NCI-H510A (cell line): ENCODE measurements at places on chromosomes 1 and 21.

DNA sequence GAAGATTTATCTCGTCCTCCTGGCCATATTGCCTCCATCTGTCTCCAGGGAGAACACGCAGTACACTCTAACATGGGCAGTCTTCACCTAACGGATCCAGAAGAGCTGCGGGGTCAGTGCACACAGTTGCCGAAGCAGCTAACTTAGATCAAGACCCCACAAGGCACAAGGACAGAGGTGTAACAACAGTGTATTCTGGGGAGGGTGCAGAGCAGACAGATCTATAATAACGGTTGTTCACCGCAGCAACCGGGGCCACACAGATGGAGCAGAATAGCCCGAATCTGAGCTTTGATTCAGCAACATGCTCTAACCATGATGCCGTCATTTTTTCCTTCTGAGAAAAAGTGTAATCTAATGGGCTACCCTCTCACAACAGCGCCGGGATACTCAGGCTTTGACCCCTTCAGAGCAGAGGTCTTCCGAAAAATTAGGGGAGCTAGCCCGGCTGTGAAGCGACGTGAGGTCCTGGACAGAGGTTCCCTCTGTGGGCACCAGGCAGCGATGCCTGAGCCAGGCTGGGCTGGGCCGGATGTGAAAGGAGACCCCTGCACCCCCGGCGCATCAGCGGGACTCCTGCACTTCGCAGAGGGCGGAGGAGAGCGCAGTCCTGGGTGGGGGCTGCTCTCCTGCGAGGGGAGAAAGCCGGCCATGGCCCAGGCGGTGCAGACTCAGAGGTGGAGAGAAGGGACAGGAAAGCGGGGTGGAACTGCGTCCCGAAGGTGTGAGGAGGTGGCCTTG is 57.5 kb downstream of the BCL9 start:
- no peak for DNase-seq

DNA sequence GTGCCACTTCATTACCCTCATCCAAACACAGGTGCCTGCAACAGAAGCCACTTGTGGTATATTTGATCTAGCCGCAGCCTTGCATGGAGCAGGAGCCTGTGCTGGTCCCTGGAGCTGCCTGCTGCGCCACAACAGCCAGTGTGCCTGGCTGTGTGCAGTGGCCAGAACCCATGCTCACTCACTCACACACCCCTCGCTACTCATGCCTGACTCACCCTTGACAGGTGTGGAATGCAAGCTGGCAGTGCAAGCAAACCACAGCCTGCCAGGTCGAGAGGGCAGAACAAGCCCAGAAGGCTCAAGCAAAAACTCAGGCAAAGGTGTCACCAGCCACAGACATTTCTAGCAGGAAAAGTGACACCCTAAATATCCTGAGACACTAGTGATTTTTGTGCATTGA is 1510.9 kb downstream of the KCNT2 start:
- DNase-seq, result peak; percentile 48

DNA sequence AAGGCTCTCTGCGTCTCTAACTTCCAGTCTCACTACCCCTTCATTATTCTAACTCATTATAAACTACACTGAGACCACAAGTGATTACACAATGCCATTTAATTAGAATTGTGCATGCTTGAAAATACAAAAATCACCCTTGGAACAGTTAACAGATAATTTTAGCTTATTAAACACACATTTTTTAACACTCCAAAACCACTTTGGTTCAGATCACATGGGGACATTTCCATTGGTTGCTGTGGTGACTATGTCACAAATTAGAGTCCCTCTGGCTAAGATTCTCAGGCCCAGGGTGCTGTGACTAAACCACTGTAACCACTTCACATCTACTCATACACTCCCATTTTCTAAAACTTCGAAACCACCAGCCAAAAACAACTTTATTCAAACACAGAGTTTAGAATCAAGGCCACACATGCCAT is 43.0 kb downstream of the JAK1 start:
- no peak for DNase-seq

DNA sequence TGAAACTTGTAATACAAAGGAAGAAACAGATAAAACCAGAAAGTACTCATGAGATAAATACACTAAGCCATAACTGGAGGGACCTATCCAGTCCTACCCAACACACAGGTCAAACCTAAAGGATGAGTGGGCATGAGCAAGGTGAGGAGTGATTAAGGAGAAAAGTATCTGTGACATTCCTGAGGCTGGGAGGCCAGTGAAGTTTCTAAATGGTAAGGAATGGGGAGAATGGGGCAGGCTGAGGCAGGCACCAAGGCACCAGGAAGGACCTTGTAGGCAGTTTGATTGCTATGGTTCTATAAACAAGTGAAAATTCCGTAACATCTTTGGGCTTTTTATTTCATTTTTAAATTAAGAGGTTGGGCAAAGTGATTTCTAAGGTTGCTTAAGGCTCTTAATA is 10.4 kb downstream of the DDX59 start:
- no peak for DNase-seq

- DNase-seq, result no peak
These were observed 182.3 kb downstream of the RRAGC start for GRCh38 chr1:38677311-38677710.

- peak; percentile 66 for DNase-seq
These were observed 5.1 kb upstream of the HMGCS2 start for GRCh38 chr1:119773711-119774241.

- DNase-seq, result no peak
These were observed 27.5 kb downstream of the OVGP1 start for GRCh38 chr1:111399792-111400610.

- DNase-seq, result no peak
These were observed 171.7 kb downstream of the KCNJ6 start for GRCh38 chr21:37744551-37744950.

- no peak for DNase-seq
These were observed 54.4 kb downstream of the TLCD4 start for GRCh38 chr1:95171270-95172245.

DNA sequence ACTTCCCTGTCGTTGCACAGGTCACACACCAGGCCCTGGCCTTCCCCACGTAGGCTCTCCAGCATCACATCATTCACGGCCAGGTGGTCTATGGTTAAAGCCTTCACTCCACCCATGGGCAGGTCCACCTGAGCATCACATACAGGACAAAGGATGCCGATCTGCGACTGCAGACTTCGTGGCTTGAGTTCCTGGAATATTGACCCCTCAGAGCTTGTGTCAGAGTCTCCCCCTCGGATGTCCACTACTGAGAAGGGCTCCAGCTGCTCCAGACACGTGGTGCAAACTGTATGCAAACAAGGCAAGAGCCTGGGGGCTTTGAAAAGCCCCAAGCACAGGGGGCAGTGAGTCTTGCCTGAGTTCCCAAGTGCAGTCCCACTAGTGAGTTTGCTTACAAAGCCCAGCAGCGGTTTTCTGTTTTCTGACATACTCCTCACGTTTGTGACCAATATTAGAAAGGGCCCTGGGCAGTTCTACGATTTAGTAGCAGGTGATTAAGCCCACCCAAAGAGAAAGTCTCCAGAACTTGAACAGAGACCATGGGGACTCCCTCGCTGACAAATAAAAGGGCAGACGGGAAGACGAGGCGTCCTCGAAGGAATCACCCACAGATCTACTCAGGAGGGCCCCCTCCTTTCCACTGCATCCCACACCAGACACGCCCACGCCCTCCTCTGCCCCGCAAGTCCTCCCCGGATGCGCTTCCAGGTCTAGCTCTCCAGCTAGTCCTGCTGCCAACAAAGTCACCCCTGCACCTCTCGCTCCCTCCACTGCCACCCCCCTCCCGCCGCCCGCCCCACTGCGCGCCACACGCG is 568 bp downstream of the TRIM45 start:
- peak; percentile 40 for DNase-seq

GRCh38 chr1:8402109-8402710 is 84.3 kb downstream of the SLC45A1 start:
- no peak for DNase-seq

GRCh38 chr1:175862408-175862807 is 119.0 kb upstream of the TNR start:
- DNase-seq, result no peak

DNA sequence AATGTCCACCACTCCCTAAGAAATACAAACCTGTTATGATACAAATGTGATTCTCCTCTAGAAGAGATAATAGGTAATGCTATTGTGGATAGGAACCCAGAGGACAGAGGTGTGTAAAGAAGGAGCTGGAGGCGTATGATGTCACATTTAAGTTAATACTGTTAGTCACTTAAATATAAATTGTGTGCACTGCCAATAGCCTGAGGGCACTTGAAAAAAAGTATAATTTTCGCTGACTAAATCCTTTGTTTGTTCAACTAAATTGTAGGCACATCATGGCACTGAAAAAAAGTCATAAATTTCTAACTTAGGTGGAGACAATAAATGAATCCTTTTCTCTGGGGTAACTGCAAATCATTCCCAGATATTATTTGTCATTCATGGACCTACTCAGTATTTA is 4.4 kb downstream of the RCSD1 start:
- DNase-seq, result no peak

DNA sequence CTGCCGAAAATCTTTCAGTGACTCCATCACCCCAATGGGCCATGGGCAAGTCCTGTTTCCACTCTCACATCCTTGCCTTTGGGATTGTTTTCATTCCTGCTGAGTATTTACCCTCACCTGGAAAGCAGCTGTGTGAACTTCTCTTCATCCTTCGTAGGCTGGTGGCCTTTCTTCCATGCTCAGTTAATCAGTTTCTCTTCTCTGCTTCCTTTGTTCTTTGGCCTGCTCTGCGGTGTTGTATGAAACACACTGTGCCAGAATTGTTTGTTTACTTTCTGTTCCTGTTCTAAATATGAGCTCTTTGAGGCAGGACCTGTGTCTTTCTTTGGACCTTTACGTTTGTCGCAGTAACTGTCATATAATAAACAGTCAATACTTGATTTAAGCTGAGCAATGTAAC is 48.6 kb downstream of the ITSN1 start:
- DNase-seq, result no peak

DNA sequence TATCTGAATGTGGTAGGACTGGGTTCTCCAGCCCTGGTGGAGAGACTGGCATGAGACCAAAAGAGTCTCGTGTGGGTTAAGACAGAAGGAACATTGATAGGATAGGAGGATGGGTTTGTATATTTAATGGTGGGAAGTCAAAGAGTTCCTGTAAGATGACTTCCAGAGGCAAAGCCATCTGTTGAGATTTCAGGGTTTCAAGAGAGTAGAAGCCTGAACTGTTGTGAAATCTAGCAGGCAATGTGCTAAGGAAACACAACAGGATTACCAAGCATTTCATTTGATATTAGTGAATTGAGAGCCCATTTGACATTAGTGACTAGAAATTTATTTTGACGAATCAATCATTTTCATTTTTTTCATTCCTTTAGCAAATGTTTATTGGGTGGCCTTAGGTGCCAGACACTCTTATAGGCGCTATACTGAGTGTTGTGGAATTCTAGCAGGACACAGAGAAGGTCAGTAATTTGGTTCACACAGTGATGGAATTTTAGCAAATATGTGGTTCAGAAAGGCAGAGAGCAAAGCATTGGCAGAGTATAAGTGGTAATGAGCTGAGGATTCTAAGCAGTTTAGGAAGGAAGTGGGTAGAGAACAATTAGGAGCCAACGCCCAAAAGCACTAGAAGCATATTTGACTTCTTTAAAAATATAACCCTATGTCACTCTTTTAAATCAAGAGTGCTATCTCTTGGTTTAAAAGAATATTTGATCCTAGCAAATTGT is 149.3 kb downstream of the AK5 start:
- no peak for DNase-seq

GRCh38 chr1:110583505-110583904 is 22.7 kb downstream of the KCNA2 start:
- no peak for DNase-seq

GRCh38 chr1:221987860-221988520 is 246.1 kb upstream of the DUSP10 start:
- DNase-seq, result no peak

- no peak for DNase-seq
These were observed 9.2 kb downstream of the PRKCZ start for GRCh38 chr1:2059290-2059953.

- no peak for DNase-seq
These were observed 253.8 kb downstream of the KAZN start for GRCh38 chr1:14852291-14852690.

- DNase-seq, result peak; percentile 89
These were observed 28.1 kb downstream of the RABIF start for GRCh38 chr1:202860744-202861419.

DNA sequence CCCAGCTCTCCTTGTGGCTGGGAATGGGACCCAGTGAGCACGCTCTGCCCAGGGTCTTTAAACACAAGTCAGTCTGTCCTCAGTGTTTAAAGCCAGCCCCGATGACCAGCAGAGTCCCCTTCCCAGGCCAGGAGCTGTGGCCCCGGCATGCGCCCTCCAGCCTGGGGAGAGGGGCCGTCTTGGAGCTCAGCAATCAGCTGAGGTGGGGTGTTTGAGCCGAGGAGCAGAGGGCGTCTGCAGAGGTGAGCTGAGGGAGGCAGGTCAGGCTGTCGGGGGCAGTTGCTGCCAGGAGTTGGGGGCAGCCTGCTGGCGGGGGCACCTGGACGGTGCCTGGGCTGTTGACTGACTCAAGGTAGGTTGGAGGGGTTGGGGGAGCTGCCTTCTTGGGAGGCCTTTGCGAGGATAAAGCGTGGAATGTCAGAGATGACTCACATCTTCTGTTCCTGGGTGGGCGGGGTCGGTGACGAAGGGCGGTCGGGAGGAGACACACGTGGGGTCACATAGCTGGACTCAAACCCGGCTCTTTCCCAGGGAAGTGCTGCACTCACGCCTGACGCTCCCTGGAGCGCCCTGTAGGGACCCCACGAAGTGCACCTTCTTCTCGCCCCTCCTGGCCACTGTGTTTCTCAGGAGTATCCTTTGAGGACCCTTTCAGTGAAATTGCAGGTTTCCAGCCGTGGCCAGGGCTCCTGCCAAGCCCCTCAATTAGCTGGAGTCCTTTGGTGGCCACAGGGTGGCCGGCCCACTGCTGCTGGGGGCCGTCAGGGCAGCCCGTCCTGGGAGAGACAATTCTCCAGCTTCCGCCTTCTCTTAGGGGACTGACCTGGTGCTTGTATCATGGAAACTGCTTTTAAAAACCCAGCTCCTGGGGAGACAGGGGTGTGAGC is 86.2 kb downstream of the SIK1 start:
- no peak for DNase-seq

GRCh38 chr1:54816951-54817350 is 15.8 kb upstream of the TTC22 start:
- no peak for DNase-seq

- DNase-seq, result peak; percentile 76
These were observed 8.0 kb upstream of the CAMK2N1 start for GRCh38 chr1:20493839-20494608.

- no peak for DNase-seq
These were observed 227.8 kb downstream of the PTGER3 start for GRCh38 chr1:70819785-70820184.

- DNase-seq, result no peak
These were observed 7.9 kb downstream of the SDF4 start for GRCh38 chr1:1223891-1224290.
